MM.1S (cell line): ENCODE measurements at places on chromosomes 16 and 17.

DNA sequence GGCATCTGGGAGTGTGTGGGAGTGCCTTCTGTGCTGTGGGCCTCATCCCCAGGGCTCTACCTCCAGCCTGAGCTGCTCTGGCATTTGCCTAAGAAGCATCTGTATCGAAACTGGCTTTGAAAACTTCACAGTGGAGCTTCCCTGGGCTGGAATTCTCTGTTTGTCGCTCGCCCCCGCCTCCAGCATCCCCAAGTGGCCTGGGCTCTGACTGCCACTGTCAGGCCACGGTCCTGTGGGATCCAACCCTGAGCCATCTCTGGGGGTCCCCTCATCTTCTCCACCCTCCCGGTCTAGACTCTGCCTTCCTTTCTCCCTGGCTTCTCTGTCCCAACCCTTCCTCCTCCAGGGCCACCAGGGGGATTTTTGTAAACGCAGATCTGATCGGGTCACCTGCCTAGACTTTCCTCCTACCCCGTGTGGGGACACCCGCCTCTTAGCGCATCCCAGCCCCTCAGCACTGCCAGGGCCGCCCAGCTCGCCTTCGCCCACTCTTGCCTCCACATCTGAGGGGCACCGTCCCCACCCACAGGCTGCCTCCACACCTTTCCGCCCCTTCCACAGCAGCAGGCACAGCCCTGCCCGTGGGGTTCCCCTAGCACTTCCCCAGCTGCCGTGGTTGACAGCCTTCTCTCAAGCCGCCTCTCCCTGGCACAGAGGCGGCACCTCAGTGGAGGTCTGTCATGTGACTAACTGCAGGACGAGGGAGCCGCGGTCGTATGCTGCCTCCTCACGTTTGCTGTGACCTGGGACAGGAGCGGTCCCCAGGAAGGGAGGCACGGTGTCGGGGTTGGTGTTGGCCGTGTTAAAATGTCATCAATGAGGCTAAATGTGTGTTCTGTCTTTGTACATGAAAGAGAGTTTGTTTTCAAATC is 12.0 kb downstream of the TBC1D24 start:
- no peak for DNase-seq

DNA sequence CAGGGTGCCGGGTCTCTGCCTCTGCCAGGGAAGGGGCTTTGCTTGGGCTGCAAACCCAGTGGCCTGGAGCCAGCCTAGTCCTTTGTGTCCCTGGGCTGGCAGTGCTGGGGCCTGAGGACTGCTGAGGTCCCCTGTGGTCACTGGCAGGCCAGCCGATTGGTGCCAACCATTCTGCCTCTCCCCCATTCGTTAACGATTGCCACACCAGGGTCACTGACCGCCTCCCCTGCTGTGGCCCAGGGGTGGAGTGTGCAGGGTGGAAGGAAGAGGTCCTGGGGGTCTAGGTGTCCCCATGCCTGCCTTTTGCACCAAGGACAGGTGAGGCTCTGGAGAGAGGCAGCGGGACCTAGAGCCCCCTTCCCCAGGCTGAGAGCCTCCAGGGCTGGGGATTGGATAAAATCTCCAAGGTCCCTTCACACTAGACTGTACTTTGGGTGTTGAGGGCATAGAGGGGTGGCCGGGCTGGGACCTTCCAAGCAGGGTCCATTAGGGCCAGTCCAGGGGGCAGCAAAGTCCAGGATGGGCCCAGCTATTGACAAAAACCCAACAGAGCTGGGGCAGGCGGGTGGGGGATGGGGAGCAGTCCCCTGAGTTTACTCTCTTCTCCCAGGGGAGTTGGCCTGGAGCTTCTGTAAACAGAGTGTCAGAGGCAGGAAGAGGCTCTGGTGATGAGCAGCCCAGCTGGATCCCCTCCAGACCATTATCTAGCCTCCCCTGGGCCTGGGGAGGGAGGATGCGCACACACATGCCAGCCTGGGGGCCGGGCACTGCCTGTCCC is 1.1 kb downstream of the VASN start:
- no peak for DNase-seq

DNA sequence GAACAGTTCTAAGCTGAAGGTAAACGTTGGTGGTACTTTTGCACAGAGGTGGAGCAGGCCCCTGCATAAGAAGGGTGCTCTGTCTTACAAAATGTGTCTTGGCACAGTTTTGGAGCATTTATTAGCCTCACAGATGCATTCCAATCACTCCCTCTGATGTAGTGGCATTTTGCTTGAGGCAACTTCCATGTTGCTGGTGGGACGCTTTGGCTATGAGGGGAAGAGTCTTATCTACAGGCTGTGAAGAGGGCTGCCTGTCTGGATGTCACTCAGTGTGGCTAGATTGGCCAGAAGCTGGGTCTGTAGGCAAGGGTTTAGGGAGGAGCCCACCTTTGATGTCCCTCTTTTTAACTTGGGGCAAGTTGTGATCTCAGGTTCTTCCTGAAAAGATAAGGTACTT is 2.6 kb upstream of the RARA start:
- DNase-seq = no peak

DNA sequence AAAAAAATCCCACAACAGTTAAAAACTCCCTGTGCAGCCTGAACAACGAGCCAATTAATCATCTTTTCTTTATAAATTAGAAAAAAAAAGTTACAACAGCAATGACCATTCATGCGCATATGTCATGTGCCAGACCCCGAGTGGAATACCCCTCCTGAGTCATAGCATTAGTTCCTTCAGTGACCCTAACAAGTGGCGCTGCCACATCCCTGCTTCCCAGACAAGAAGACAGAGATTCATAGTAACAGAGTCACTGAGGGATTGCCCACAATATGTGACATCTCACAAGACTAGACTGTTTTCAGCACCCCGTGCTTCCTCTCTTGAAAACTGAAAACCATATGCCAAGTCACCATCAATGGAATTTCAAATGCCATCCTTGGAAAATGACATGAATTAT is 7.9 kb downstream of the UMOD start:
- DNase-seq = no peak

DNA sequence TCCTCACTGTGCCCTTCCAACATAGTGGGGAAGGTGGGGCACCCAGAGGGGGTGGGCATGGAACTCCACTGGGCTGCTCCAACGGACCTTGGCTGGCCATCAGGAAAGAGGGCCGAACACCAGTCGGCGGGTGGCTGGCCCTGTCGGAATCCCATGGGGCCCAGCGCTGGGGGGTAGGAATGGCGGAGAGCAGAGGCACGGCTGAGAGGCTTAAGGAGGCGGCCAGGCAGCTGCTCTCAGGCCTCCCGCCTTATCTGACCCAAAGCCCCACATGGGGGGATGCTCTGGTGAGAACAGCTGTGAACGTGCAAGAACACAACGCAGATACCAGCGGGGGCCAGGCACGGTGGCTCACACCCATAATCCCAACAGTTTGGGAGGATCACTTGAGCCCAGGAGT is 4.4 kb upstream of the MYO1C start:
- no peak for DNase-seq

GRCh38 chr16:46562979-46563378 is 58.2 kb downstream of the SHCBP1 start:
- no peak for DNase-seq

DNA sequence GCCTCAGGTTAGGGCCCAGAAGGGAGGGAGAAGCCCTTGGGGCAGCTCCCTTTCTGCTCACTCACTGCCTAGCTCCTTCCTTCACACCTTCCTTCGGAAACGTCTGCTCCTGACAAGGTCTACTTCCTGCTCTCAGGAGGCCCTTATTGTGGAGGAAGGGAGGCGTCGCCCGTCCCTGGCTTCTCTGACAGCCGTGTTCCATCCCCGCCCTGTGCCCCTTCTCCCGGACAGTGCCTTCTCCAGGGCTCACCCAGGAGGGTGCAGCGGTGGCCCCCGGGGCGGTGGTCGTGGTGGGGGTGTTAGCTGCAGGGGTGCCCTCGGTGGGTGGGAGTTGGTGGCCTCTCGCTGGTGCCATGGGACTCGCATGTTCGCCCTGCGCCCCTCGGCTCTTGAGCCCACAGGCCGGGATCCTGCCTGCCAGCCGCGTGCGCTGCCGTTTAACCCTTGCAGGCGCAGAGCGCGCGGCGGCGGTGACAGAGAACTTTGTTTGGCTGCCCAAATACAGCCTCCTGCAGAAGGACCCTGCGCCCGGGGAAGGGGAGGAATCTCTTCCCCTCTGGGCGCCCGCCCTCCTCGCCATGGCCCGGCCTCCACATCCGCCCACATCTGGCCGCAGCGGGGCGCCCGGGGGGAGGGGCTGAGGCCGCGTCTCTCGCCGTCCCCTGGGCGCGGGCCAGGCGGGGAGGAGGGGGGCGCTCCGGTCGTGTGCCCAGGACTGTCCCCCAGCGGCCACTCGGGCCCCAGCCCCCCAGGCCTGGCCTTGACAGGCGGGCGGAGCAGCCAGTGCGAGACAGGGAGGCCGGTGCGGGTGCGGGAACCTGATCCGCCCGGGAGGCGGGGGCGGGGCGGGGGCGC is 231.9 kb downstream of the SEC14L1 start:
- peak; percentile 75 for DNase-seq

- no peak for DNase-seq
These were observed 14.9 kb upstream of the ADGRG1 start for GRCh38 chr16:57613514-57613913.

DNA sequence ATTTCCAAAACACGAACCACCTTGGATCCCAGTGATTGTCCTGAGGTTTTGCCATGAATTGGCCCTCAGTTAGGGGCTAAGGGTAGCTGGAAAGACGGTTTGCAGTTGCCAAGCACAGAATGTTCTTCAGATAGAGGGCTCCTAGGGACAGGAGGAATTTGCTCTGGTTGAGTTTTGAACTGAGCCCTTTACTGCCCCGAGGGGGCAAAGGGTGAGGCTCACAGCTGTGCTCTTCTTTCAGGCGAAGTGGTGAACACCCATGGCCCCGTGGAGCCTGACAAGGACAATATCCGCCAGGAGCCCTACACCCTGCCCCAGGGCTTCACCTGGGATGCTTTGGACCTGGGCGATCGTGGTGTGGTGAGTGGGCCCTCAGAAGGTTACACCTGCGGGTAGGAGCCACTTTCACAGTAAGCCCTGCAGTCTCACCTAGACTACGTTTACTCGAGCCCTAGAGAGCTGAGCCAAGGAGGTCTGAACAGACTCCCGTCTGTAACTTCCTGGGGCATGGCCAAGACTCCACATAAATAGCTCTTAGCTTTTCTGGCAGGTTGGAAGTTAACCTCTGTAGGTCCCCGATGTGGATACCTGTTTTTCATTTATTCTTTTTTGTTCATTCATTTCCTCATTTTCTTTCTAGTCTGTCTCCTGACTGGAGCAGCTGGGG is 32.5 kb downstream of the NMT1 start:
- no peak for DNase-seq

DNA sequence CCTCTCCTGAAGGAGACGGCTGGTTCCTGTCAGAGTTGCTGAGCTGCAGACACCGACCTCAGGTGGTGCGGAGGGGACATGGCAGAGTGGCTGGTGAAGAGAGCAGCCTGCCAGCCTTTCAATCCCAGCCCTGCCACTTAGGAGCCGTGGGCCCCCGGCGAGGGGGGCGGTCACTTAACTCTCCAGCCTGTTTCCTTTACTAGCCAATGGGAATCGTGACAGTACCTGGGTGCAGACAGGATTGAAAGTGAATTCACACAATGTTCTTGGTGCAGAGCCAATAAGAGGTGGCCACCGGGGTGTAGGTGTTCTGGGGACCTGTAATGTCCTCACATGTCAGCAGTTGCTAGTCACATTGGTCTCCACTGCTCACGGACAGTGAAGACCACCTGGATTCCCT is 13.5 kb downstream of the ACE start:
- DNase-seq = no peak

GRCh38 chr17:80644536-80644935 is 99.9 kb downstream of the RPTOR start:
- no peak for DNase-seq

DNA sequence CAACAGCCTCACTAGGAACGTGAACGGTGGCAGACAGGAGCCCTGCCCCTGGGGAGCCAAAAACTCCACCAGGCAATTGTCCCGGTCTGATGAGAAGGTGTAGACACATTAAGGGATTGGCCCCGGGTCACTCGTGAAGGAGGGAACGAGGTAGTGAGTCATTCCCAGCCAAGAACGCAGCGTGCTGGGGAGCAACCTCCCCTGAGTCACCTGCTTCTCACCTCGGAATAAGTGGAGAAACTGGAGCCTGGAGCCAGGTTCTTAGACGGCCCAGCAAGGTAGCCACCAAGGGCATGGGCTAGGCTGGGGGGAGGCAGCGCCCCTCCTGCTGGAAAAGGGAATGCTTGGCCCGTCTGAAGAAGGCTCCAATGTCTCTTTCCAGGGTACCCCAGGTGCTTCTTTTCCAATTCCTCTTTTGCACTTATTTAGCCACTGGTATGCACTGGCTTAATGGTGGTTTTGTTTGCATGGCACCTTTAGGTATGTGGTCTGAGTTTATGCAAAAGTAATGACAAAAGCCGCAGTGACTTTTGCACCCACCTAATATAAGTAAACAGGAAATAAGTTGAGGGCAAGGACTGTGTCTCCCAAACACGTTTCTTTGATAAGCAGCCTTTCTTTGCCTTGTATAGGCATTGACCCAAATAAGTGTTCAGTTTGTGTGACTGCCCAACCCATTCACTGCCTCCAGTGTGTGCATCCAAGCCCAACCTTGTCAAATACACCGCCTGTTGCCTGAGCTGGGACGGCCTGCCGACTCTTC is 1.8 kb upstream of the HELZ start:
- no peak for DNase-seq

GRCh38 chr17:4849011-4849536 is 15.9 kb downstream of the MINK1 start:
- DNase-seq = no peak
